NCI-H1694 (cell line): ENCODE measurements at places on chromosomes 4 and X.

DNA sequence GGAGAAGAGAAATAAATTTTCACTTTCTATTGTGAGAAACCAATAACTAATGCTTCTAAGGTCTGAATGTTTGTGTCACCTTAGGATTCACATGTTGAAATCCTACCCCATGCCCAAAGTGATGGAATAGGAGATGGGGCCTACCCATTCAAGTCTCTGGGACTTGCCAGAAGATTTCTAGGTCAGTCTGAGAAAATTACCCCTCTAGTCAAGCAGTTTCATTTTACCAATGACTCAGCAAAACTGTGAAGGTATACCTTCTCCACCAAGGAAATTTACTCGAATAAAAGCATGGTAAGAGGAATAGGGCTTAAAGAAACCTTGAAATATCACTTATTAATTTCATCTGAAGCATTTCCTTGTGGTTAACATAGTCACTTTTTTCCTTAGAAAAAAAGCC is 23.5 kb upstream of the PAPSS1 start:
- DNase-seq: no peak

GRCh38 chr4:3449574-3450534 is 8.1 kb downstream of the HGFAC start:
- DNase-seq: no peak

- DNase-seq: no peak
These were observed 10.3 kb downstream of the DOK7 start for GRCh38 chr4:3473181-3473950.

GRCh38 chr4:39706741-39707511 is 9.0 kb downstream of the UBE2K start:
- no peak for DNase-seq

DNA sequence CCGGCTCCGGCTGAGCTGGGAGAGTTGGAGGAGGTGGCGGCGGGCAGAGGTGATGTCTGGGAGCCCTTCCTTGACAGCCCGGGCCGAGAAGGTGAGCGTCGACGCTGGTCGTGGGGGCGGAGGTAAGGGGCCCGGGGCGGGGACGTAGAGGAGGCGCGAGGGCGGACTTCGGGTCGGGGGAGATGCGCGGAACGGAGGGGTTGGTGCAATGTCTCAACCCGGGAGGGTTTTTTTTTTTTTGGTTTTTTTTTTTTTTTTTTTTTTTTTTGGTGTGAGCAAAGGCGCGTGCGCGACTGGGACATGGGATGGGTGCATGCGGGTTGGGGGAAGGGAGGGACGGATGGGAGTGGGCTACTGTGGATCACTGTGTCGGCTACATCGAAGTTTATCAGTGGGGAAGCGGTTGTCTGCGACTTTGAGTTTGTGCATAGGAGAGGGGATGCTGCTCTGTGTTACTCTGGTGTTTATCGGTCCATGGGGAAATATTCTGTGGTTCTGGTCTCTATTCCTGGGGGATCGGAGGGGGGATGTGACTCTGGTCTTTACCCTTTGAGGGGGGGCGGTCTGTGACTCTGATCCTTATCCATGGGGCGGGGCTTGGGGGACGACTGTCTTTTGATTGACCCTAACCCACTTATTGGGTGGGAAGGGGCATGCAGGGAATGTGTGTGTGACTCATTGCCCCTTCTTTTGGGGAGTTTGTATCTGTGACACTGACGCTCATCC is 537 bp downstream of the RBM10 start:
- DNase-seq: peak; percentile 64

DNA sequence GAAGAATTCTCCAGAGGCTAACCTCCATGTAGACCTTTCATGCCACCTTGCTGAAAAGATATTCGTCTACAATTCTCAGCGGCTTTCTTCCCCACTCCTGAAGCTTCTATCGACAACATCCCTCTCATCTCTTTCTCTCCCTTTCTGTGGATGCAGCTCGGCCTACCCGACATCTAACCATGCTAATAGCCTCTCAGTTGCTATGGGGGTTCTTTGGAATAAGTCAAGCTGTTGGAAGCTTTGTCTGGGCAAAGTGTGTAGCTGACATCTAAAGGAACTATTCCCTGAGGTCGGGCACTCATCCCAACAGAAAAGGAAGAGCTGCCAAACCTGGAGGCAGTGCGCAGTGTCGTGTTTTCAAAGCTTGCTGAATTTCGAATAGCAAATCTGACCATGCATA is 192.1 kb downstream of the RBMX2 start:
- DNase-seq: no peak

- DNase-seq: no peak
These were observed 28.2 kb upstream of the TCEAL4 start for GRCh38 chrX:103556963-103557612.

- DNase-seq: no peak
These were observed 1342.9 kb downstream of the ADGRL3 start for GRCh38 chr4:62543002-62543401.

DNA sequence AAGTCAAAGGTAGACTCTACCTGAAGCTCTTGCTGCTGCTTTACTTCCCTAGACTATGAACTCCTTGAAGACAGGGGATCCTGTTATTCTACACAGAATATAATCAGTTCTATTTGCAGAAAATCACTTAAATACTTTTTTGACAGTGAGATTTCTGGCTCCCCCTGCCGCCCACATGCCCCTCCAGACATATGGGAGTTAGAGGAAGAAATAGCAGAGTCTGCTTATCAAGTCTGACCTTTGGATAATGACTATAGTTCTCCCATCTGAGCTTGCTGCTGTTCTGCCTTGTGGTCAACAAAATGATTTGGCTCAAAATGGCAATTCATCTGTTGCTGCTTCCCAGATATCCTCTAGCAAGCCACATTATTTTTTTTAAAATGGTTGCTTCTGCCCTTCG is 101.1 kb downstream of the ENOX2 start:
- DNase-seq: no peak

GRCh38 chrX:55490121-55490520 is 473 bp upstream of the USP51 start:
- no peak for DNase-seq

DNA sequence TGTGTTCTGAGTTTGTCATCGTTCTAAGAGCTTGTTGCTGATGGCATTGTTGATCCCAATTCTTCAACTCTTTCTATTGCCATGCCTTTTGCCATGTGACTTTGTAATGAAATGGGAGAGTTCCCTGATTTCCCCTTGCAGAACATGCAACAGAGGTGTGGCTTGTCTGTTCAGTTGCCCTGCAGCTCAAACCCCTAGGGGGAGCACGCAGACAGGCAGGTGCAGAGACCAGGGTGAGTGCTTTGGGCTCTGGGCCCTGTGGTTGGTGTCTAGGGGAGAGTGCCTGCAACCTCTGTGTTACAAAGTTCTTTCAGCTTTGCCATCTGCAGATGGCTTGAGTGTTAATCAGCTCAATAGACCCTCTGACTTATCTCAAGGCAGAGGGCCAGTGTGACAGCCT is 332.7 kb downstream of the MID1IP1 start:
- DNase-seq: no peak

DNA sequence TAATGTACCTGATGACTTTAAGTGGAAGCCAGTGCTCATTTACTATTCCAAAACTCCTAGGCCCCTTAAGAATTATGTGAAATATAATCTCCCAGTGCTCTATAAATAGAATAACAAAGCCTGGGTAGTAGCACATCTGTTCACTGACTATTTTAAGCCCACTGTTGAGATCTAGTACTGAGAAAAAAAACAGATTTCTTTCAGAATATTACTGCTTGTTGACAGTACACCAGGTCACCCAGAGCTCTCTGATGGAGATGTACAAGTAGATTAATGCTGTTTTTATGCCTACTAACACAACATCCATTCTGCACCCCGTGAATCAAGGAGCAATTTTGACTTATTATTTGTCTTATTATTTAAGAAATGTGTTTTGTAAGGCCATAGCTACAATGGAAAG is 75.7 kb downstream of the FAM47C start:
- no peak for DNase-seq

DNA sequence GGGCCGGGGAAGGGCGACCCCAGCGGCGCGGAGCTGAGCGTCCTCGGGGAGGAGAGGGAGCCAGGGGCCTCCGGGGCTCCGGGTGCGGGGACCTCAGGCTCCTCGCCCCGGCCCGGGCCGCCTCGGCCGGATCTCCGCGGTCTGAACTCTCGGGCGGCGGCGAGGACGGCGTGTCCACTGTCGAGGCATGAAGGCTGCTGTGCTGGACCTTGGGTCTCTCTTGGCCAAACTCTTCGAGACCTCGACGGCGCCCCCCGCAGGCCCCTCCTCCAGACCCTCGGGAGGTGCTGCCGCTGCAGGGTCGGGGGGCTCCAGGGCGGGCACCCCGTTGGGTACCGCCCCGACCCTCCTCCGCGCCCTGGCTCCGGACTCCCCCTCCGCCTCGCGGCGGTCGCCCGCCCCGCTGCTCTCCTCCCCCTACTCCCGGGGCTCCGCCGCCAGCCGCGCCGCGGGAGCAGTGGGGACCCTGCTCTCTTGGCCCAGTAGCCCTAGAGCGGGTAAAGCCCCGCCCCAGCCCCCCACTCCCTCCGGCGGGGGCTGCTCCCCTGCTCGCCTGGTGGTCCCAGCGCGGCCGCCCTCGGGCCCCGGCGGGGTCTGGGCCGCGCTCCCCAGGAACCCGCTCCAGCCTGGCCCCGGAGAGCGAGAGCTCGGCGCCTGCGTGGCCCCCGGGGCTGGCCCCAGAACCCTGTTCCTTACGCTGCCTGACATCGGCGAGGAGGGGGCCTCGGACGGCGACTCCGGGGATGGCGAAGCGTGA is 564 bp downstream of the FAM149A start:
- DNase-seq: no peak

DNA sequence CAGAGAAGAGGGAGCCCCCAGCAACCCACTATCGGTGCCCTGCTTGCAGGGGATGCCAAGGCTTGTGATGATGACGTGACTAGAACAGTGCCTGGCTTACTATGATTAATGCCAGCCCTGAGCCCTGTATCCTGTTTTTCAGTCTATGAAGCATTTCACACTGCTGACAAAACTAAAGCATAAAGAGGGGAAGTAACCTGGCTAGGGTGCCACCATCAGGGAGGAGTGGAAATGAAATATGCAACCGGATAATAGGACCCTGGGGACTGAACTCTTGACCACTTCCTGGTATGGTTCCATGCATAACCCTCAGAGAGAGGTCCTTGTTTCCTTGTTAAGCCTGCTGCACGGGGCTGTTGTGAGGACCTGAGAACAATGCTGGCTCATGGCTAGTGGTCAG is 50.3 kb downstream of the MED28 start:
- no peak for DNase-seq

DNA sequence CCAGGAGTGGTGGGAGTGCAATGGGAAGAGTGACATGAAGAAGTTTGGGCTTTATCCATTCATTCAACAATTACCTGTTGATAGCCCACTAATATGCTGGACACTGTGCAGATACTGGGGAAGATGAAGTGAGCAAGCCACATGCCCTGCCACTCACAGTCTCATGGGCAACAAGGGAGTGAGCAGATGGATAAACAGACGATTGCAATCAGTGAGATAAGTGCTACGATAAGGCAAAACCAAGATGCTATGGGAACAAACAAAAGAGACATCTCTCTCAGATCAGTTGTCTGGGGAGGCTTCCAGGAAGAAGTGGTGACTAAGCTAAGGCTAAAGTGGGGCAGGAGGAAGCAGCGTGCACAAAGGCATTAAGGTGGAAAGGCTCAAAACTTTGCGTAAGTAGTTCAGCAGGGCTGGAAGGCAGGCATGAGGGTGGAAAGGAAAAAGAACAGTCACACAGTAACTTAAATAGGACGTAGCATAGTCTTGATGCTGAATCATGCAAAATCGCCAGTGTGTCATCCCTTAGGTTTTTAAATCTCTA is 31.7 kb downstream of the GAB3 start:
- no peak for DNase-seq

GRCh38 chr4:112296949-112297880 is at the start of gene ALPK1:
Gene ALPK1 (plus strand): TSS chr4:112297369.
- DNase-seq: no peak

- DNase-seq: no peak
These were observed 311.2 kb upstream of the GATB start for GRCh38 chr4:152072001-152072485.

DNA sequence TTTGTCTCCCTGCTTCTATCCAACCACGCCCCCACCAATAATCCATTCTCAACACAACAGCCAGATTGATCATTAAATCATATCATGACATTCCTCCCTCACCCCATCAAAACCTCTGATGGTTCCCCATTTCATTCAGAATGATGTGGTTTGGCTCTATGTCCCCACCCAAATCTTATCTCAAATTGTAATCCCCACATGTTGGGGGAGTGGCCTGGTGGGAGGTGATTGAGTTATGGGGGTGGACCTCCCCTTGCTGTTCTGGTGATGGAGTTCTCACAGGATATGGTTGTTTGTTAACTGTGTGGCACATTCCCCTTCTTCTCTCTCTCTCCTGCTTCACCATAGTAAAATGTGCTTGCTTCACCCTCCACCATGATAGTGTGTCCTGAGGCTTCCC is 23.3 kb downstream of the TRMT2B start:
- no peak for DNase-seq

DNA sequence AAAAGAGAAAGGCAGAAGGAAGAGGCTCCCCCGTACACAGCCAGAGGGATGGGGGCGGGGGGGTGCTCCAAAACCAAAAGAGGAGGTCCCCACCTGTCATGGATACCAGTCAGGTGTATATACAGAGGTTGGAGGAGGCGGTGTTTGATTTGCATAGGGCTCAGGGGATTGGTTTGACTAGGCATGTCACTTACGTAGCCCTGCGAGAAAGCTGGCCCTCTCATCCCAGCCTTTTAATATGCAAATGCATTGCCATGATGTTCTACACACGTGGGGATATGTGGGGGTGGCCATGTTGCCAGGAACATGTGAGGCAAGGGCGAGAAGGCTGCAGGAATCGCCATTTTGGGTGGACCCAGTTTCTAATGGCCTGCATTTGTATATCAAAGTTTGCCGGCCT is 38.6 kb downstream of the TMEM150C start:
- no peak for DNase-seq

DNA sequence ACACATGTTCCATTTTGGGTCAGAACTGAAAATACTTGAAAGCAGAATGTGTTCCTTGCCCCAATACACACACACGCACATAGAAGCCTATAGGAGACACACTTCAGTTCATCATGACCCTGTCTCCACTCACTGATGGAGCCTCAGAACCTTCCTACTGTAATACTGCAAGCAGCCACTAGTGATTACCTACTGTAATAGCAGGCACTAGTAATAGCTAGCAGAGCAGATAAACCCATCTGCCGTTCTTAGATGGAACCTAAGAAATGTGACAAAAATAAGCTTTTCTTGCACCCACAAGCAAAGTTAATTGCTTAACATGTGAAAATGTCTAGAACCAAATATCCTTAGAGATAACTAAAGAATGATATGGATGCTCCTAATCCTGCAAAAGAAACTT is 13.6 kb downstream of the AMTN start:
- DNase-seq: no peak

DNA sequence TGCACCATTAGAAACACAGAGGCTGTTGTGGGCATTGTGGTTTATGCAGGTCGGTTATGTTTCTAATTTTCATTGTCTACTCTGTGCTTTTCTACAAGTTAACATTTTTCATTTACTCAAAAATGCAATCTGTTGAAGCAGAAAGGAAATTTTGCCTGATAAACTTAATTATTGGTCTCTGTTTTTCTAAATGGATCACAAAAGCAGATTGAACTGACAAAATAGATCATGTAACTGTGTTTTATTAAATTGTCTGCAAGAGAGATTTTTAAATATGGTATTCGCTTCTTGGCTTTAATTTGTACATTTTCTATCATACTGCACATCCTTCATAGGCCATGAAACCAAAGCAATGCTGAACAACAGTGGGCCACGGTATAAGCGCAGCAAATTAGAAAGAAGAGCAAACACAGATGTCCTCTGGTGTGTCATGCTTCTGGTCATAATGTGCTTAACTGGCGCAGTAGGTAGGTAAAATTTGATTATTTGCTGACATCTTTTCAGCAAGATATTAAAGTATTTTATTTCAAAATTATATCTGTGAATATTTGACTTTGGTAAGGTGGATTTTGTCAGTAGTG is 50.6 kb downstream of the ATP10D start:
- DNase-seq: no peak

- no peak for DNase-seq
These were observed 393.9 kb downstream of the MID1IP1 start for GRCh38 chrX:39195156-39195555.
